ENCODE measurements at places on chromosomes 12 and 14.
A peak's percentile ranks its signal among the peaks of the same experiment; 100 is the strongest.

DNA sequence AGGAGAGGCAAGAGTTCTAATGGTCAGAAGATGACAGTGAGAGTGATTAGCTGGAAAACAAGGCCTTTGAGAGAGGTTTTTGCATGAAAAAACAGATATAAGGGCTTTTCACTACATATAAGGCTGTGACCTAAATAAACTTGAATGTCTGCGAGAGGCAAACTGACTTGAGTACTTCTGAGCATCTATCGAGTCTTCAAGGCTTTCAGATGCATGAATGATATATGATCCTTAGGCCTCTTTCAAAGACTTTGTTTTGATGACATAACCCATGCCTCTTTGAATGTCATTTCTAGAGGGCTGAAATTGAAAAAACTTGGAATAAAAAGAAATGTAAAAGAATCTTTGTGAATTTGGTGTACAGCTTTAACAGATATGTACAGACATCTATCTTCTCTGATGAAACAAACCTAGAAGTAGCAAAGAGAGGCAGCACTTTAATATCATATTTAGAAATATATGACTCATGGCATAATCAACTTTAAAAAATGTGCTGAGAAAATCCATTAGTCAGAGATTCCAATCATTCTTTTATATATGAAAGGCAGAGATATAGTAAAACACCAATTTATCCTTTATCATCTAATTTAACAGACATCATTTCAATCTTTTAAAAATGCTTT, 72.6 kb downstream of the PPM1H start:
- DNase-seq: no peak

DNA sequence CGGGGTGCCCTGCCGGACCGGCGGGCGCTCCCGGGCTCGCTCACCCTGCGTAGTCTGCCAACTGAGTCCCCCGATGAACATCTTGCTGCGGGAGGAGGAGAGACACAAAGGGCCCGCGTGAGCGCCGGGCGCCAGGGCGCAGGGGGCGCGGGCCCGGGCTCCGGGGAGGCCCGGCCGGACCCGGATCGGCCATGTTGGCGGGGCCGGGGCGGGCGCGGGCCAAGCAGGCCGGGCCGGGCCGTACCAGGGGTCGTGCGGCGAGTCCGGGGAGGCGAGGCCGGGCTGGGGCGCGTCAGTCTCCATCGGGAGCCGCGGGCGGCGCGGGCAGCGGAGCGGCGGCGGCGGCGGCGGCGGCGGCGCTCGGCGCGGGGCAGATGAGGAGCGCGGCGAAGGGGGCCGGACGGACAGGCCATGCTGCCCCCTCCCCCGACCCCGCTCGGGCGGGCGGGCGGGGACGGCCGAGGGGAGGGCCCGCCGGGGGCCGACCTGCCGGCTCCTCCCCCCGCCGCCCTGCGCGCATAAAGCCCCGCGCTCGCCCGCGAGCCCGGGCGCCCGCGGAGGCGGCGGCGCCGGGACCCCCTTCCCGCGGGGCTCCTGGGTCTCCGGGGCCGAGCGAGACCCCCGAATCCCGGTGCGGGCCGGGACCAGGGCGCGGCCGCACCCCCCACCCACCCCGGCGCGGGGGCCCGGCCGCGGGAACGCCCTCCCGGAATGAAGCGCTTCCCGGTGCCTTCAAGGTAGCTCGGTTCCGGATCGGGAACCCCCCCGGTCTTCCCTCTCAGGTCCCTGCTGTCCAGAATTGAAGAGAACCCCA, at the start of gene MSI1:
MSI1 (minus strand) TSS at position 376 of the 814 bp plus-strand sequence; CDS start at position 303, 73 bp downstream.
- DNase-seq: peak; percentile 3

GRCh38 chr14:99781091-99781490, 12.1 kb upstream of the EML1 start:
- DNase-seq: no peak

DNA sequence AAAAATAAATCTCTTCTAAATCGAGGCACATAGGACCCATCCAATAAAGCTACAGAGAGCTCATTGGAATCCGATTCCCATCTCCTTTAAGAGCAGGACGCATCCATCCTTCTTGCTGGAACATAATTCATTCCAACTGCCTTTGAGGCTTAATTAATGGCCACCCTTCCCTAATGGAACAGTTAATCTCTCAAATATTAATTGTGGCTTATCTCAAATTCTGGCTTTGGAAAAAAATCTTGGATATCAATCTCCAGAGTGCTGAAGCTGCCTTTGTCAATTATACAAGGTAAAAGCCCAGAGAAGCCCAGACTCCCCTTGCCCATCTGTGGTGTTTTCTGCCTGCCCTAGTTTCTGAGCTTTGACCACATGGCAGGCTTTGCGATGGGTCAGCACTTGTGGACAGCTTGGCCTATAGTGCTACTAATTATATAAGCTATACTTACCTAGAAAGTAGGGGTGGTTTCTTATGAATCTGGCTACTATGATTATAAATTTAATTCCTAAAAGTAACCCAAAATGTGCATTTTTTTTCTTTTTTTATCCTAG, 246.3 kb downstream of the NUAK1 start:
- DNase-seq: no peak

- DNase-seq: no peak
These were observed 86.1 kb downstream of the NCOR2 start for GRCh38 chr12:124481257-124481750.
